ENCODE measurements at places on chromosomes 6 and 20.

- DNase-seq: no peak
These were observed 152.8 kb downstream of the SYCP2 start for GRCh38 chr20:59780494-59781185.

DNA sequence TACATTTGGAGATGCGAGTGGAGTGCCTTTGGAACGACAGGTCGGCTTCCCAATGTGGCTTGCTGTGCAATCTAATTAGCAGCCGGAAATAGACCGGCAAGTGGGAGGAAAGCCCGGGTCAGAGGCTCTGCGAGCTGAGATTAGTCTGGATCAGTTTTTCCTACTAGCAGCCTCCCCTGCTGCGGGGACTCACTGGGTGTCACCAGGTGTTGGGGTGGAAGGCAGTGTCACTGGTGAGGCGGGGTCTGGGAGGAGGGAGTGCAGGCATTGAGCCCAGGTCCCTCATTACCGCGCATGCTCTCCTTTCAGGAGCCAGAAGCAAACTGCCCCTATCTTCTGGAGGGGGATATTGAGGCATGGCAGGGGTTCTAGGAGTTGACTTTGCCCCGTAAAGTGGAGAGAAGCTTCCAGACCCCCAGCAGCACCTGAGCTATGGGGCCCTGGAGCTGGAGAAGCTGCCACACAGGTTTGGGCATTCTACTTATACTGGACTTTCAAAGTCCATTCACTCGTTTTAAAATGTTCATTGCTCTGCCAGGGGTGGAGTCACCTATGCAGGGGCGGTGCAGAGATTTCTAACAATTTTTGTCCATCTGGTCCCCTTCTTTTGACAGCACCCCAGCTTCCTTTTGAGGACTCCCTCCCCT is 11.0 kb downstream of the SULF2 start:
- DNase-seq: no peak

GRCh38 chr20:358891-359555 is 12.1 kb downstream of the NRSN2 start:
- DNase-seq: no peak

DNA sequence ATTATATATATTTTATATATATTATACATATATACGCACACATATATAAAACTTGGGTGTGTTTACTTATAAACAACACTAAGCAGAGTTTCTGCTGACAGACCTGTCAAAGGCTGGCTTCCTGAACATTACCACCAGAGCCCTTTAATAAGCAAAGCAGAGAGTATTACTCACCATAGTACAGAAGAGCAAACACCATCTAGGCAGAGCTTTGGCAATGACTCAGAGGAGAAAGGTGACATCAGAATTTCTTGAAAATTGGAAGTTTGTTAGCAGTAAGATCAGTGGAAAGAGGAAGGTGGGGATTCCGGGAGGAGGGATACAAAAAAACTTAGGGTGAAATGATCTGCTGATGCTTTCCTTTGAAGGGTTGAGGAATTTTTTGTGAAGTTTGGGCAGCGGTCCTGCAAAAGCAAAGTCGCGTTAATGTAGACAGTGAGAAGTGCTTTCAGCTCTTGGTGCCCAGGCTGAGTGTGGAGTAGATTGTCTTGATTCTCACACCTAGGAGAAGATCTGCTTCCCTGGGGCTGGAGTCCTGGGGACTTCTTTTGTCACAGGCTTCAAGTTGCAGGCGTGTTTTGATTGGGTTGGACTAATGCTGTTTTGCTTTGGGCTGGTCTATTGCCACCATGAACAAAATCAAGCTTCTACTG is 109.6 kb upstream of the BACH2 start:
- DNase-seq: no peak

DNA sequence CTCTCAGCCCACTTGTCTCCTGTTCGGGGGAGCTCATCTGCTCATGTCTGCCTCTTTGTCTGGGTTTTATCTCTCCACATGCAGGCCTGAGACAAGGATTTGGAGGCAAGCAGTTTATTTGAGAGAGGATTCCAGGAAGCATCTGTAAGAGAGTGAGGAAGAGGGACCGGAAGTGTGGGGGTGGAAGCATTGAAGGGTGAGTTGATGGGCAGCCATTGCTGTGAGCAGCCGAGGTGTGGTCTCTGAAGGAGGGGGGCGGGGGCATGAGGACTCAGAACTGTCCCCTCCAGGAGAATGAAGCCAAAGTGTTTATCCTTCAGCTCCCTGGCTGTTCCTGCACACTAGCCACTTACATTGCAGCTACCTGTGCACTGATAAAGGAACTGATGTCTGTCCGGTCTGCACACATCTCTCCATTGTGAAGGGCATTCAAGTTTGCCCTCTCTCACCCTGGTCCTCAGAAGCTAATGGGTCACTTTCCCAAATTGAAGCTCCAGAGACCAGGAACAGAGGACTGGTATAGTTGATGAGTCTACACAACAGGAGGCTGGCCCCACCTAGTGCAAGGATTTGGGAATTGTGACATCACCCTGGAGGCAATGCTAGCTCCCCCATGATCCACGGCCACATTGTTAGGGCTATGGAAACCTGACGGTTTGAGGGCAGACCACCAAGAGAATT is 100.5 kb upstream of the FOXA2 start:
- no peak for DNase-seq

GRCh38 chr20:22579119-22579427 is 5.3 kb downstream of the FOXA2 start:
- DNase-seq: no peak

DNA sequence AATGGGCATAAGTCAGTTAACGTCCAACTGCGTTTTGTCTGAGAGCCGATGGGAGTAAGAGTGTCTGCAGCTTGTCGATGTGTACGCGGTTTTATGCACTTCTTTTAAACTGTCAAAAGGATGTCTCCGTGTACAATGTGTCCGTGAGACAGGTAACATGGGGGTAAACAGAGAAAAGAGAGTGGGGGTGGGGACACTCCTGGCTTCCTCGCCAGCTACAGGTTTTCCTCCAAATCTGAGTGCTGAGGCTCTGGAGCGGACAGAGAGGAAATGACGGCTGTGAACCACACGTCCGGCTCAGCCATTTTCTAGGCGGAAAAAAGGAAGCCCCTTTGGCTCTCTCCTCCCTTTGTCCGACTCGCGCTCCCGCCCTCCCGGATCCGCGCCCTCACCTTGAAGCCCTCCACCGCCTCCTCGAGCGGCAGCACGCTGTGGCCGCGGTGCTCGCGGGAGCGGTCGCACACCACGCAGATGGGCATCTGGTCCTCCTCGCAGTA is 916 bp downstream of the TRIM27 start:
- no peak for DNase-seq

- no peak for DNase-seq
These were observed 117.0 kb downstream of the NFATC2 start for GRCh38 chr20:51425347-51426106.

- DNase-seq: no peak
These were observed 162.6 kb upstream of the FOXA2 start for GRCh38 chr20:22746957-22747356.

DNA sequence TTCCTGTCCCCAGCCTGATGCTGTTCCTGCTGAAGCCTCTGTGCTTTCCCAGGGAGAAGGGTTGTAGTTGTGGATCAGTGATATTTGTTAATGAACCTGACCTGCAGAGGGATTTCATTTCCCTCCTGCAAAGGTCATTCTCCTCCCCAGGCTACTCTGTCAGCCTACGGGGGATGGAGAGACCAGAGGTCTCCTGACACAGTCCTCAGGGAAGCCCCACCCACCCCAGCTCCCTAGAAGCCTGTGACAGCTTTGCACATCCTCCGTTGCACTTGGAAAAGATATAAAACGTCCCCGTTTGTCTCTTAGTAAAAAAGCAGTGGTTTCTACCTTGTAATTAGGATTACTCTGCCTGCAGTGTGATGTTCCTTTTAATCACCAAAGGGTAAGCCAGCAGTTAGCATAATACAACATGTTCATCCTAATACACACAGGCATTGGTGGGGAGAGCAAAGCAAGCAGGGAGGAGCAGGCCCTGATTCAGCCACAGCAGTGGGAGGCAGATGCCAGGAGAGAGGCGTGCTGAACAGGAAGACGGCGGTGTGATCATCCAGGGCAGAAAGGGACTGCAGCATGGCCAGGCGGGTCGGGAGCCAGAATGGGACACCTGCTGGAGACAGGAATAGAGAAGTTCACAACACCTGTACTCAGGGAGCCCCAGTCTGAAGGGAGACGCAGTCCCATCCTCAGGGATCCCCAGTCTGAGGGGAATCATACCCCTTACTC is 293.5 kb downstream of the LRFN2 start:
- no peak for DNase-seq

- DNase-seq: no peak
These were observed 29.9 kb upstream of the PREP start for GRCh38 chr6:105432797-105433196.

DNA sequence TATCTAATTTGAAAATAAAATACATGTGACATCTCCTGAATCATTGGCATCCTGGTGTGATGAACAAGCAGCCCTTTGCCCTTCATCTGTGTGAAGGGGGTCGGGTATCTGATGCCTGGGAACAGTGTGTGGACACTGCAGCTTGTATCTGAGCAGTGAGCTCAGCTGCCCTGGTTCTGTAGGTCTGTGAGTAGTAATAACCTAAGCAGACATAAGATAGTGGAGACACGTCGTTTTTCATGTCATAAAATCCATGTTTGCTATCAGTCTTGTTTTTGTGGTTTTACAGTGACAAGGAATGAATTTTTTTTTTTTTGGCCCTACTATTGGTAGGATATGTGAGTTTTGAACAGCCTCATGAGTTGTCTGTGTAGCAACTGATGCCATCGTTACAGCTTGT is 133.0 kb downstream of the JARID2 start:
- DNase-seq: no peak

DNA sequence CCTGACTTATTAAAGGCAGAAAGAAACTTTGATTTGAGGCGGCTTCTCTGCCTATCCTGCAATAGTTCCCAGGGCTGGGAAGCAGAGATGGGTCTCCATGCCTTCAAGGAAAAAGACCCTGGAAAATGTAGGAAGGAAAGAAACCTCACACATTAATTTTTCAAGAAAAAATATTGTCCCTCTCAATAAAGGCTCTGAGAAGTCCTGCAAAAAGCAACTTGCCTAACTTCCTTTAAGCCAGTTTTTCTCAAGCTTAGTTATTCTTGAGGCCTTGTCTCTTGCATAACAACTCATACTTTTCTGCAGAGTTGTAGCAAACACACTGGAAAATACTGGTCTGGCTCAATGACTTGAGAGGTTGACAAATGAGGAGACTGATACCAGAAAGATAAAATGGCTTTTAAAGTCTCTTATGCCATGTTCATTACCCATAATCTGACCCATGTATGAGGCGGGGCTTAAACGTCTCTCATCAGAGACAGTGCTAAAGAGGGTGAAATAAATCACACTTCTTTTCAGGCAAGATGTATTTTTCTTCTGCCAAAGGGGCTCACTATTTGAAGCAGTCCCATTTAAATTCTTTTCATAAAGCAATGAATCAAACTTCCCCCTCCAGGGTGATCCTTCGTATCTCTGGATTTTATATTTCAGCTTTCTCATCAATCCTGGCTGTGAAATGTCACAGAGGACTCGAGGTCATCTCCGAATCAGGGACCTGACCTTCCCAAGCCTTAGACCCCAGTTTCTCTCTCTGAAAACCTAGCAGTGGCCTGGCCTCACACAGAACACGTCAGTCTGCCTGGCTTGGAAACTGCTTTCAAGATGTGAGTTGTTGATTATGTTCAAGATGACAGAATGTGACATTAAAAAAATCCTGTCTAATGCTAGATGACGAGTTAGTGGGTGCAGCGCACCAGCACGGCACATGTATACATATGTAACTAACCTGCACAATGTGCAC is 82.3 kb upstream of the KCNG1 start:
- no peak for DNase-seq

DNA sequence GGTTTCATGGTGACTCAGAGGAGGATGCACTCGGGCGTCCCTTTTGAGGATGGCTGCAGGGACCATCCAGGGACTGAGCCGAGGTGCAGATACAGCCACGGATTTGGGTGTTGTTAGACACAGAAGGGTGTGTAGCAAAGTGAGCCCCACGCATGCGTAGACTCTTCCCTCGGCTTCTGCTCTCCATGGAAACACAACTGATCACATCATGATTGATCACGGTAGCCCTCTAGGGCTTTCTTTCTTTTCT is 606 bp upstream of the ULBP1 start:
- DNase-seq: no peak

DNA sequence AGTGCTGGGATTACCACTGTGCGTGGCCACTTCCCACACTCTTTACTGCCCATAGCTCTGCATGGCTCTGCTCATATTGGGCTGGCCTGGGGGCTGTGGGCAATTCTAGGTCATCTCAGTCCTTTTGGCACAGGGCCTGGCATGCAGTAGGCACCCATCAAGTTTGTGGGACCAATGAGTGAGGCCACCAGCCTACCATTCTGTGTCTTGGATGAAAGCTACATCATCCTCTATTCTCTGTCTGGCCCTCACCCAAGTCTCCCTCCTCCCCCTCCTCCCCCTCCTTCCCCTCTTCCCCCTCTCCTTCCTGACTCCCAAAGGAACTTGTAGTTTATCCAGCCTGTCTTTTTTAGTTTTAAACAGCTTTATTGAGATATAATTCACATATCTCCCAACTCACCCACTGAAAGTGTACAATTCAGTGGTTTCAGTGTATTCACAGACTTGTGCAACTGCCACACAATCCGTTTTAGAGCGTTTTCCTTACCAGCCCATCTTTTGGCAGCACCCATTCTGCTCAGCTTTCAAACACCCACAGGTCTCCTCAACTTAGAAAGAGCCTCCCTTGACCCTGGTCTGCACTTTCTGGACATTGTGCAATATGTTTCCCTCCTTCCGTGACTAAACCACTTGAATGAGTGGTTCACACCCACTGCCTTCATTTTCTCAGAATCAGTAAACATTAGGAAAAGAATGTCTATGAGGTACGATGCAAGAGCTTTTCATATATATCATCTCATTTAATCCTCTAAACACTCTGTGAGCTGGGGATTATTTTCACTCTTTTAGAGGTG is 21.5 kb upstream of the MRPS18A start:
- DNase-seq: no peak

DNA sequence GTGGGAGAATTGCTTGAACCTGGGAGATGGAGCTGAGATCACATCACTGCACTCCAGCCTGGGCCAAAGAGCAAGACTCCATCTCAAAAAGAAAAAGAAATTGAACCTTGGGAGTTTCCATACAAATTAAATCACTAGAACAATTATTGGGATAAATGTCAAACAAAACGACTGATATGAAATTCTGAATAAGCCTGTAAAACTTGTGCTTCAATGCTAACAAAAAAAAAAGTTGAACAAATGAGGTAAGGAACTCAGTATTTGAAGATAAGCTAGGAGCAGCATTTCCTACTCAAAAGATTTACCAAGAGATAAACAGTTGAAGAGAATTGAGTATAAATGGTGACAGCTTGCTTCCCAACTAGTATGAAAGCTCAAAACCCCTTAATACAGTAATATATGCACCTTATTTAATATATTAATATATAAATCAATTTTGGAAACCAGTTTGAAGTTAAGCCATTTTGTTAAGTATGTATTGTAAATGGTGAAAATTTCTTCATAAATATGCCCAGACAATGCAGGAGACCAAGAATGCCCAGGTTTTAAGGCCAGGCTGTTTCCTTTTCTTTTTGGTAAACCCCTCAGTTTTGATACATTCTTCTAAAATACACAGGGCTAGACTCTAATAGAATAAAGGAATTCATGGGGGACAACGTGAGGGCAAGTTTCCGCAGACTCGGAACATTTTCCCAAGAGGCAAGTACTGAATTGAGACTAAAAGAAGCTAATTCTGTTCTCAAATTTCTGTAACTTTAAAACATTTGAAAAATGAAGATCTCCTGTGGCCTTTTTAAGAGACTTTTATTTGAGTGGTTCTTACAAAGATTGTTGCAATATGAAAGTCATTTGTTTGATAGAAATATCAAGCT is 3.9 kb downstream of the ROMO1 start:
- DNase-seq: no peak
